ENCODE measurements at places on chromosomes 2 and 18. TPM values are rescaled to one million over a fixed set of nuclear protein-coding genes. Genes with fewer than 3 reads are reported as not detected.

- no peak for DNase-seq
Measured at GRCh38 chr2:208872591-208872990, 466.0 kb downstream of the PTH2R start.

- DNase-seq, result peak; percentile 83
Measured at GRCh38 chr2:115199966-115200365, 757.5 kb downstream of the DPP10 start.

Gene GULP1
- polyA plus RNA-seq, result 113 TPM

Gene CCDC141
- polyA plus RNA-seq, result 3.4 TPM

GRCh38 chr2:133390156-133390555 is 178.1 kb downstream of the NCKAP5 start:
- DNase-seq, result no peak

- no peak for DNase-seq
Measured at GRCh38 chr2:71605781-71606241, 152.4 kb downstream of the DYSF start.

Gene SLC38A11
- polyA plus RNA-seq, result 1.8 TPM

Gene EGR4
- not detected for polyA plus RNA-seq

- DNase-seq, result no peak
Measured at GRCh38 chr2:36775806-36776205, 79.3 kb downstream of the VIT start.

DNA sequence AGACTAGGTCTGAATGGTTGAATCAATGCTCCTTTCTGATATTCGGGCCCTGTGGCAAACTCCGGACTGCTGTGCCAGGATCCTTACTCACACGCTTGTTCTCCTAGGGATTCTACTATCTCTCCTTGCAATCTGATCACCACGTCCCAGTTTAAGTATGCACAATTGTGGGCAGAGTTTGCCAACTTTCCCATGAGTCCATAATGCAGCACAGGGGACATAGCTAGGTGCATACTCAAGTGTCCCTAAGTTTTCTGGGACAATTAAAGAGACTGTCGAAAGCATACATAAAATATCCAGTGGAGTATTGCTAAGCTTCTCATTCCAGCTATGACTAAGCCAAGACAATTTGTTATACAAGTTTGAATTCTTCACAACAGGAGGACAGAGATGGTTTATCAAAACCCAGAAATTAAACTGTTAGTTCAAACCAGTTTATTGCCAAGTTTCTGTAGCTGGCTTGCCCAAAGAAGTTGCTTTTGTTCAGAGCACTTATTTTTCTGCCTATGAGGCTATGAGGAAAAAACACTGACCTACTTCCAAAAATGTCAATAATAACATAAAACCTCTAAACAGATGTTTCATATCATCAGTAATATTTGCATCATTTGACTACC is 136.1 kb downstream of the EXOC6B start:
- no peak for DNase-seq

Gene MAP2
- 10.4 TPM for polyA plus RNA-seq

GRCh38 chr18:67621906-67622305 is 105.4 kb upstream of the DSEL start:
- DNase-seq, result no peak

DNA sequence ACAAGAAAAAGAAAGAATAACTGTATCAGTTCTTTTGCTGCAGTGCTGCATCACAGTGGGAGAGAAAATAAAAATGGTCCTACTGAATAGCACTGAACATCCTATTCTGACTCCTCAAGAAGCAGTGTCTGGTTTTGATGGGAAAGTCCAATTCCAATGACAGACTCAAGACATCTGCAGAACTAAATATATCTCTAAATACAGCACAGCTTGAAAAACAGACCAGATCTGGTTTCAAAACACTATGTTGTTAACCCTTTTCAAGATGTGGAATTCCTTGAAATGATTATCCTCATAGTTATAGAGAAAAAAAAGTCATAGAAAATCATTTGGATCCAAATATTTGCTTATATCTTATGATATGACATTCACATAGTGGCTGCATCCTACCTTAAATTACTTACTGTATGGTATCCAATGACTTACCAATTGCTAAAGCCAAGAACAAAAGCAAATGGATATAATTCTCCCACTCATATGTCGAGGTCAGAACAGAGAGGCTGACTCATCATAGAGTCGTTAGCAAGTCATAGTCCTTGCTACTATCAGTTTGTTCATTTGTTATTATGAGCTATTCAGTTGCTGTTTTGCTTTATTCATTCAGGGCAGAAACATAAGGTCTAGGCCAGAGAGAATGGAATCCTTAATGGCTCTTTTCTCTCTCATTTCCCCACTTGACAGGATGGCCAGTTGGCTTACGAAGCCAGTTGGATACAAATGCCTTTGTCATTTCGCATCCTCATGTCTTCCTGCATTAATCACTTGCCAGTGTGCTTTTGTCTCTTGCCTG is 62.5 kb upstream of the ACVR2A start:
- no peak for DNase-seq

DNA sequence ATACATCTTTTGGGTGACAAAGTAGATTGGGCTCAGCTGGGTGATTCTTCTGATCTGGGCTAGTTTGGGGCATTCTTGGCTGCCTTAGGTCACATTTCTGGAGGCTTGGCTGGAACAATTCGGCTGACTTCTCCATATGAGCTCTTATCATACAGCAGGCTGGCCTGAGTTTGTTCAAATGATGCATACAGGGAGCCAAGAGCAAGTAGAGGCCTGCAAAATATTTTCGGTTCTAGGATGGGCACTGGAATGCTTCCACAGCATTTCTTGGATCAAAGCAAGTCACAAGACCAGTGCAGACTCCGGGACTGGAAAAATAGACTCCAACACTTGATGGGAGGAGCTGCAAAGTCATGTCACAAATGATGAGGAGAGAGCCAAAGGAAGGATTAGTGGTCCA is 98.4 kb downstream of the SCG2 start:
- DNase-seq, result no peak

Gene MC2R
- polyA plus RNA-seq, result not detected

GRCh38 chr2:101124643-101125366 is 26.4 kb downstream of the TBC1D8 start:
- DNase-seq, result no peak

GRCh38 chr2:100812573-100812972 is 7.4 kb upstream of the NPAS2 start:
- no peak for DNase-seq

- no peak for DNase-seq
Measured at GRCh38 chr2:239938651-239939486, 86.3 kb downstream of the NDUFA10 start.

DNA sequence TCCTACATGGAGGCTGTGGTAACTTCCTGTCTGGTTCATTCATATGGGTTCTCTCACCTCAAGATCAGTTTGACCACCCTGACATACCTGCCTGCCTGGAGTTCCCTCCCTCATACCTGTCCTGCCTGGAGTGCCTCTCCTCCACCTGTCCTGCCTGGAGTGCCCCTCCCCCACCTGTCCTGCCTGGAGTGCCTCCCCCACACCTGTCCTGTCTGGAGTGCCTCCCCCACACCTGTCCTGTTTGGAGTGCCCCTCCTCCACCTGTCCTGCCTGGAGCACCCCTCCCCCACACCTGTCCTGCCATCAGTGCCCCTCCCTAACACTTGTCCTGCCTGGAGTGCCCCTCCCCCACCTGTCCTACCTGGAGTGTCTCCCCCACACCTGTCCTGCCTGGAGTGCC is 461.9 kb downstream of the PTPRM start:
- DNase-seq, result no peak

DNA sequence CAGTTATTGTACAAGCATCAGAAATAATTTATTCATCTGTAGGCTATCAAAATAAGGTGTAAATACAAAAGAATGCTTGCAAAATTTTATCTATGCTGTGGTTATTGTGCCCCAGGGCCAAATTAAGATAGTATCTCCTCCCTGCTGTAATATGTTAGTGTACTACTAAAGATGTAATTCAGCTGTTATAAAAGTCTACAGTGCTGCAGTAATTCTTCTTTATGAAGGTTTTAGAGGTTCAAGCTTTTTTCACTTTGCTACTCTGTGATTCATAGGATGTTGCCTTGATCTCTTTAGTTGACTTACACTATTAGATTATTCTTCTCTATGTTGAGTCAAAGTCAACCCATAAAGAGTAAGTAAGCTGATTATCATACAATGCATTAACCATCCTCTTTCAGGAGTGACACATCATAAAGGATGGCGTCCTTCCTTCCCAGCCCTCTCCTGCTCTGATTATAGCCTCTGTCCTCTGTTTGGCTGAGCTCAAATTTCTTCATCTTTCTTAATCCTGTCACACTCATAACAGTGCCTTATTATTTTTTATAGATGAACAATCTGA is 29.3 kb upstream of the DYNAP start:
- no peak for DNase-seq

- DNase-seq, result no peak
Measured at GRCh38 chr2:162435157-162435556, 91.2 kb downstream of the GCA start.

Gene NLRC4
- polyA plus RNA-seq, result 1.6 TPM

DNA sequence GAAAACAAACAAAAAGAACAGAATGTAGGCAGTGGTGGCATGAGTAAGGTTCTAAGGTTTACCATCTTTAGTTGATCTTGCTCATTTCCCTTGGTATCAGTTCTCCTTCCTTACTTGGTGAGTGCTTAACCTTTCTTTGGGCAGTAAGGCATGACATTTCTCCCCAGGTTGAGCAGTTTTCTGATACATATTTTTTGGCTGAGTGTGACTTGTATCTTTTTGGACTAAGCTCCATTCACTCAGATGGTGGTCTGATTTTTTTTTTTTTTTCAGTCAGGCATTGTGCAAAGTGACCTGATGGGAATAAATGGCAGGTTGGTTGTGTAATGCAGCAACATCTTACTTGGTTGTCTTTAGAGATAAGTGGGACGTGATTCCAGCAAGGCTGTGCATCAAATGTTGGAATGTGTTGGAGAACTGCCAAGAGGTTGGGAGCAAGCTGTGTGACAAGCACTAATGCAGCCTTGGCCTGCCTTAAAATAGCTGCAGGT is 15.1 kb downstream of the SPTBN1 start:
- peak; percentile 62 for DNase-seq

GRCh38 chr18:9755615-9756014 is 47.5 kb downstream of the RAB31 start:
- DNase-seq, result no peak

Gene HAAO
- 28.3 TPM for polyA plus RNA-seq

DNA sequence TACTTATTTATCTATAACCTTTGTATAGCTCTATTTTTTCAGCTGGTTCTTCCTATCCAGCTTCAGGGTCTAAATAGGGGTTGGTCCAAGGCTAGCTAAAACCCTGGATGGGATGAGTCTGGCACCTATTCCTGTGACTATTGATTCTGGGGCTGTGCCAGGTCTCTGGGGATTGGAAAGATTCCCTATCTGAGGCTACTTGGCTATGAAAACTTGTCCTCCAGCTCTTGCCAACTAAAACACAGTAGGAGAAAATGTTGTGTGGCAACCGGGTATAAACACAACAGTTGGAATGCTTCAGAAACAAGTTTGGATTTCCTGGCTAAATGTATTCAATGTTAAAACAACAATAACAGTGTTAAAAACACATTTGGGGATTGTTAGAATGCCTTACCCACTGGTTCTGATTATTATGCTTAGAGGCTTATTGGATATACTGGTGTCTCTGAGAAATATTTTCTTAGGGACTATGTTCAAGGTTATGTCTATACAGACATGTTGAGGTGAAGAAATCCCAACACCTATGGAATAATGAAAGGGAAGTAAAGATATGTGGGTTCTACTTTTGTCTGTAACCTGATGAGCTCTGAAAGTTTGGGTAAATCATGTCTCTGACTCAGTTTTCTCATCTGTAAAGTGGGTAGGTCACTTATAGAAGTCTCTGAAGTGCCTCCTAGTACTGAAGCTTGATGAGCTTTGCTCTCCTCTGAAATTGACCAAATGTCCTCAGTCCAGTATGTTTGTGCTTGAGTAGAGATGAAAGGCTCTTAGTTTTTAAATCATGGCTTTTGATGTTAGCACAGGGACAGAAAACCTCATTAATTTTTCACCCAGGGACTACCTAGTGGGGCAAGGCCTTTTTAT is 460.7 kb downstream of the MTX2 start:
- DNase-seq, result peak; percentile 83

Gene PKDCC
- 105 TPM for polyA plus RNA-seq

GRCh38 chr18:46042571-46043123 is 29.4 kb downstream of the PSTPIP2 start:
- no peak for DNase-seq

- DNase-seq, result peak; percentile 38
Measured at GRCh38 chr2:158034198-158034866, 67.3 kb upstream of the UPP2 start.

GRCh38 chr2:236036045-236036444 is 132.1 kb downstream of the GBX2 start:
- DNase-seq, result no peak

Gene PDE1A
- 16.0 TPM for polyA plus RNA-seq

DNA sequence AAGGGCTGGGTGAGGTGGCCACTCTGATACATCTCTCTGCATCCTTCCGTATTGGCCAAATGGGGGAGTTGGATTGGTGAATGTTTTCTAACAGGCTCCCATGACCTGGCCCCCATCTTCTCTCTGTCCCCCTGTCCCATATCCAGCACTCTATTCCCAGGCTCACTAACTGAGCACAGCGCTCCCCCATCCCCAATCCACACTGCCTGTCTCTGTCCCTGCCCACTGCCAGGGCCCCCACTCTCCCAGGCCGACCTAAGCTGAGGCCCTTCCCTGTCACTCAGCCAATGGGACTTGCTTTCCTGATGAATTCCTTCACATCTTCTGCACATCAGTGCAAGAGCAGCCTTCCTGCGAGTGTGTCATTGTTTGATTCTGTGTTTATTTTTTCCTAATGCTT is 216.8 kb upstream of the MYT1L start:
- no peak for DNase-seq

DNA sequence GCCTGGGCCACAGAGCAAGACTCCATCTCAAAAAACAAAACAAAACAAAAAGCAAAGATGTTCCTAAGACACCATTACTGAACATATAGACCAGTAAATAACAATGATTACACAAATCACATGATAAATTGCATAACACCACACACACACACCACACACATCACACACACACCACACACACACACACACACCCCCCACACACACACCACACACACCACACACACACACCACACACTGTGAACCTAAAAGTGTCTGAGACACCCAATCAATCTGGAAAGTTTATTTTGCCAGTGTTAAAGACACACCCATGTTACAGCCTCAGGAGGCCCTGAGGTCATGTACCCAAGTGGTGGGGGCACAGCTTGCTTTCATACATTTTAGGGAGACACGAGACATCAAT is 62.6 kb upstream of the ASAP2 start:
- DNase-seq, result no peak

DNA sequence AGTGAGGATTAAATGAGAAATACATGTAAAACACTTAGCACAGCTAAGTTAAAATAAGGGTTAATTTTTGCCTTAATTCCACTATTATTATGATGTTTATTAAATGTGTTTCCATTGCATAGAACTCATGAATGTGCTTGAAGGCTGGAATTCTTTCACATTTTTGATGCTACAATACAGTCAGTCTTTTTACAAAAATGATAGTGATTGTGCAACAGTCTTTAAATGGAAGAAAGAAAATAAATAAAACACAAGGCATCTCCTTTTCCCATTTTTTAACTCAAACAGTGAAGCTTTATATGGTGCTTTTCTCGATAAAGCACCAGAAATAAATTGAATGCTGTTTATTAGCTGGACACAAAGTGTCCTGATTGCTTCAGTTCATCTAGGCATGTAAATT is 123.9 kb downstream of the MAP2 start:
- DNase-seq, result no peak

- no peak for DNase-seq
Measured at GRCh38 chr2:61090386-61090921, 24.8 kb downstream of the SANBR start.

Measured in right lung (tissue), 10 donors.